ENCODE measurements at places on chromosomes 7 and 10. TPM values are rescaled to one million over a fixed set of nuclear protein-coding genes. Genes with fewer than 3 reads are reported as not detected.
A peak's percentile ranks its signal among the peaks of the same experiment; 100 is the strongest.

DNA sequence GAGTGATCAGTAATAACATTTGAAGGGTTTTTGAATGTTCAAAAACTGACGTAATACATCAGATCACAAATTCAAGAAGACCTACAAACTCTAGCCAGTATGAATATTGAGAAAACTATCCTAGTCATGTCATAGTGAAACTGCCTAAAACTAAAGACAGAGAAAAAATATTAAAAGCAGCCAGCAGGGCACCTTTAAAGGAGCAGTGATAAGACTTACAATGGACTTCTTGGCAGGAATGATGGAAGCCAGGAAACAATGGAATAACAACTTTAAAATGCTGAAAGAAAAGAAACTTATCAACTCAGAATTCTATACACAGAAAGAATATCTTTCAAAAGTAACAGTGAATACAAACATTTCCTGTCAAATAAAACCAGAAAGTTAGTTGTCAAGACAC, 78.3 kb upstream of the CTBP2 start:
- peaks cover 13% of the 10 kb centered on the region for H3K36me3 ChIP-seq
- H3K27me3 ChIP-seq, result no peaks in the 10 kb centered on the region
- H3K4me1 ChIP-seq, result no peaks in the 10 kb centered on the region

DNA sequence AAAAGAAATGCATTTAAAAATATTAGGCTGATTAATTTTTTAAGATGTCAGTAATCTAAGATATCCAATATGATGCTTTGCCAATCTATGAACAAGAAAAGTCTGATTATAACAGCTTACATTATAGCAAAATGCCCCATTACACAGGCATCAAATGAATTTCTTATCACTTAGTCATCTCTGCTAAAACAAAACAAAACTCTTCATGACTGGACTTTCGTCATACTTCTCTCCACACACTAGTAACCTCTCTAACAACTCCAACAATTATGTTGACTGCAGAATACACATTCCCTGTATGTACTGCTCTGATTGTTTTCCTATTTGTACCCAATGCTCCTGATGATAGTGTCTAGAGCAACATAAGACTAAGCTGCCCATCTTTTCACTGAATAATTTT, 3.8 kb upstream of the MKI67 start:
- H3K36me3 ChIP-seq, result no peaks in the 10 kb centered on the region
- H3K4me1 ChIP-seq, result peaks cover 19% of the 10 kb centered on the region
- no peak for DNase-seq
- H3K27me3 ChIP-seq, result peaks cover 2% of the 10 kb centered on the region
- no peak overlapping the region for H3K27ac ChIP-seq
- no peak overlapping the region for H3K4me3 ChIP-seq

GRCh38 chr7:33678569-33679335, 226.6 kb upstream of the BMPER start:
- H3K27ac ChIP-seq, result no peak overlapping the region
- peaks cover 16% of the 10 kb centered on the region for H3K4me1 ChIP-seq
- no peak for DNase-seq

GRCh38 chr7:15555381-15555859, 6.4 kb downstream of the AGMO start:
- H3K36me3 ChIP-seq, result no peaks in the 10 kb centered on the region
- no peak for DNase-seq
- H3K4me3 ChIP-seq, result no peak overlapping the region
- H3K27ac ChIP-seq, result no peak overlapping the region
- H3K27me3 ChIP-seq, result no peaks in the 10 kb centered on the region

DNA sequence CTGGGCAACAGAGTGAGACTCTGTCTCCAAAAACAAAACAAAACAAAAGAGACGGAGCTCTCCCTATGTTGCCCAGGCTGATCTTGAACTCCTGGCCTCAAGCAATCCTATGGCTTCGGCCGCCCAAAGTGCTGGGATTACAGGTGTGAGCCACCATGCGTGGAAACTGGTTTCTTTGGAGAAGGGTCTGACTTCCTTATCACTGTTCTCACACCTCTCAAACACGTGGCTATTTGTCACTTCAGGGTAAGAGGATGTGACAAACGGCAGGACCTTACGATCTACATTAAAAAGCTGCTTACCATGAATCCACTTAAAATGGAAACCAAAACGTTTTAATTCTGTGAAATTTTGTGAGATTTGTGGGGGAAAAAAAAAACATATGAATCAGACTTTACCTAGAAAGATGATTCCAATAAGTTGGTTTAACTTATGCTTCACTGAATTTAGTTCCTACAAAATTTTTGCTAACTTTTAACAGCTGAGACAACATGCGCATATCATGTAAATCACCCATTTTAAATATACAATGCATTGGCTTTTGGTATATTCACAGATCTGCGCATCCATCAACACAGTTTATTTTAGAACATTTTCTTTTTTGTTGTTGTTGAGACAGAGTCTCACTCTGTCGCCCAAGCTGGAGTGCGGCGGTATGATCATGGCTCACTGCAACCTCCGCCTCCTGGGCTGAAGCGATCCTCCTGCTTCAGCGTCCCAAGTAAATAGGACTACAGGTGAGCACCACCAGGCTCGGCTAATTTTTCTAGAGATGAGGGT, 18.7 kb upstream of the FOXK1 start:
- no peak for DNase-seq
- no peak overlapping the region for H3K27ac ChIP-seq
- H3K4me3 ChIP-seq, result no peak overlapping the region
- H3K36me3 ChIP-seq, result peaks cover 3% of the 10 kb centered on the region
- no peaks in the 10 kb centered on the region for H3K27me3 ChIP-seq

DNA sequence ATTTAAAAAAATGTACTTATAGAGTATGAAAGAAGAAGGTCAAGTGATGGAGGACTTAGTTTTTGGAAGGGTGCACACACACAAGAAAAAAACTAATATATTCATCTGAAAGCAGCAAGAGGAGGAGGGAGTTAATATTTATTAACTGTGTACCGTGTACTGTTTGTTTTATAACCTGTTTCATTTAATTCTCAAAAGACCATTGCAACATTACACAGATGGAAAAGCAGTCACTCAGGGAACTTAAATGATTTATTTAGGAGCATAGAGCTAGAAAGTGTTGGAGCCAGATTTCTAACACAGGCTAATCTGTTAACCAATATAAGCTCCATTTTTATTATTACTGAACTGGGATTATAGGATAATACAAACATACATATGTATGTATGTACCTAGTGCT, 36.7 kb downstream of the GLCCI1 start:
- peaks cover 15% of the 10 kb centered on the region for H3K36me3 ChIP-seq
- no peaks in the 10 kb centered on the region for H3K27me3 ChIP-seq
- no peak overlapping the region for H3K27ac ChIP-seq
- H3K4me1 ChIP-seq, result no peaks in the 10 kb centered on the region
- no peak for DNase-seq

DNA sequence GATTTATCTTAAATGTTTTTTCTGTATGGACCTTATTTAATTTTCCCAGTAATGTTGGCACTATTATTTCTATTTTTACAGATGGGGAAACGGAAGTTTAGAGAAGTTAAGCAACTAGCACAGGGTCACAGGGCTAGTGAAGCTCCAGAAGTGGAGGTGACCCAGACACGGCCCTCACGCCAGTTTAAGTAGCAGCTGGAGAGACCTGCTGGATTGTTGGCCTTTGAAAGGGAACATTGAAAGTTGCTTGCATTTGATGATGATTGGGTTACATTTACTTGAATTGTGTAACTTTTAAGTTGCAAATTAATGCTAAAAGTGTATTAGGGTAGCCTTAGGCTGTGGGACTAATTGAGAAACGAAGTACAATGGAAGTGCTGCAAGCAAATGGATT, 25.6 kb downstream of the CDK14 start:
- DNase-seq, result no peak
- H3K27ac ChIP-seq, result peak overlapping the region; percentile 65
- H3K27me3 ChIP-seq, result no peaks in the 10 kb centered on the region
- no peaks in the 10 kb centered on the region for H3K36me3 ChIP-seq

DNA sequence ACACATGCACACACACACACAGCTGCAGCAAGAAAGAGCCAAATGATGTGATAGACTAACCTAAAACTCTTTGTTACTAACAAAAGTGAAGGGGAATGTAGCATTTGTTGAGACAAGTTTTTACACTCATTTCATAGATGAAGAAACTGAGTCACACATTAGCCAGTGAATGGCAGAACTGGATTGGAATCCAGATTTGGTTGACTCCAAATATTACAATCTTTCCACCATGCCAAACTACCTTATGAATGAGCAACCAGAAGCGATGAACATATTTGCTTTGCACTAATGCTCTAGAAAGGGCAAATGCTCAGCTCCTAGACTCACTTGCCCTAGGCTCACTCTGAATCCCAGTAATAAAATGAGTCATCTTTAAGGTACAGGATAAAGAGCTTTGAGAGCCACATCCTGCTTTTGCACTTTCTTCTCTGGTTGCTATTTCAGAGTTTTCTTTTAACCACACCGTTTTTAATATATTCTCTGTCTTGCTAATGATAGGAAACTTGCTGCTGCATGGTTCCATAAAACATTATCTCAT, 111.9 kb downstream of the GPAM start:
- H3K36me3 ChIP-seq, result no peaks in the 10 kb centered on the region
- H3K4me1 ChIP-seq, result no peaks in the 10 kb centered on the region
- no peak overlapping the region for H3K4me3 ChIP-seq
- peaks cover 6% of the 10 kb centered on the region for H3K27me3 ChIP-seq

GRCh38 chr10:43044961-43045621, 31.8 kb upstream of the RET start:
- H3K27ac ChIP-seq, result no peak overlapping the region
- H3K36me3 ChIP-seq, result no peaks in the 10 kb centered on the region
- DNase-seq, result no peak

DNA sequence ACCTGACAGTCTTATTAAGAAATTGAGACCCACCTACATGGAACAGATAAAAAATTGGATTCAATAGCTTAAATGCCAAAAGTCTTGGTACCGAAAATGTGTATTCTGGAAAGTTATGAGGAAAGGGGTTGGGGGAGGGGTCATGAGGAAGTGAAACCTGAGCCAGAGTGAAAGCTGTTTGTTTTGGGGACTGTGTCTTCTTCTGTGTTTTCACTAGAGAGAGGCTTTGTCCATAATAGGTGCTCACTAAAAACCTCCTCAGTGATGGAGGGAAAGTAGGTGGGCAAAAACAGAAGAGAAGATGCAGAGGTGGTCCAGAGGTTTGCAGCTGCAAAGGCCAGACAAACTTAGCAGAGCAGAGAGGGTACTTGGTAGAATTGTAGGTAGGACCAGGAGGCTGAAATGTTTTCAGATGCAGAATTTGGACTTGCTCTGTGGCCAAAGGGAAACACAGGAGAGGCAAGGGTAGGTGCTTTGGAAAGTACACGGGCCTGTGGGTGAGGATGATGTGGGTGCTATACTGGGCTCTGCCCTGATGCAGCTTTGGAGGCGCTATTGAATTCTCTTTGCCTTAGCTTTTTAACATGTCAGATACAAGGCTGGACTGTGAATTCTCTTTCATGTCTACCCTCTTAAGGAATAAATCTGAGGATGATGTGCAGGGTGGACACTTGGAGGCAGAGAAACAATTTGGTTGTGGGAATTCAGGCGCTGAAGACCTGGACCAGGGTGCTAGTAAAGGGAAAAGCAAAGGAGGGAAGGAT, 254.6 kb downstream of the PTEN start:
- H3K27me3 ChIP-seq, result no peaks in the 10 kb centered on the region
- no peak for DNase-seq
- H3K4me1 ChIP-seq, result no peaks in the 10 kb centered on the region
- H3K4me3 ChIP-seq, result no peak overlapping the region
- no peak overlapping the region for H3K27ac ChIP-seq

GRCh38 chr10:36888925-36889573, 236.3 kb upstream of the ANKRD30A start:
- H3K4me1 ChIP-seq, result no peaks in the 10 kb centered on the region
- no peaks in the 10 kb centered on the region for H3K27me3 ChIP-seq
- H3K4me3 ChIP-seq, result no peak overlapping the region

DNA sequence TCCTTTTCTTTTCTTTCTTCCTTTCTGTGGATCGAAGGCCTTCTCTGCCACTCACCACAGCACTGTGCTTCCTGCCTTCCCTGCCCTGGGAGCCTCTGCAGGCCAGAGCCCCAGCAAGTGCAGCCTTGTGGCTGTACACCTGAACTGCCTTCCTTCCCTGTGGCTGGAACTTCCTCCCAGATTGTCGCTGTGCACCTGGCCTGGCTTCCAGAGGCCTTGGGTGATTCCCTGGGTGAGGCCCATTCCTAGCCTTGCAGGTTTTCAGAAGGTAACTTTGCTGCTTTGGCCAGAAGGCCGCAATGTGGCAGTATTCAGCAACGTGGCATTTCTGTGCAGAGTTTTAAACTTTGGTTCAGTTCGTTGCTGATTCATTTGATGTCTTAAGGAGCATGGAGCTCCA, 50.1 kb upstream of the RASGEF1A start:
- no peak overlapping the region for H3K27ac ChIP-seq
- H3K27me3 ChIP-seq, result peaks cover 3% of the 10 kb centered on the region
- no peak overlapping the region for H3K4me3 ChIP-seq
- no peaks in the 10 kb centered on the region for H3K36me3 ChIP-seq
- H3K4me1 ChIP-seq, result no peaks in the 10 kb centered on the region

DNA sequence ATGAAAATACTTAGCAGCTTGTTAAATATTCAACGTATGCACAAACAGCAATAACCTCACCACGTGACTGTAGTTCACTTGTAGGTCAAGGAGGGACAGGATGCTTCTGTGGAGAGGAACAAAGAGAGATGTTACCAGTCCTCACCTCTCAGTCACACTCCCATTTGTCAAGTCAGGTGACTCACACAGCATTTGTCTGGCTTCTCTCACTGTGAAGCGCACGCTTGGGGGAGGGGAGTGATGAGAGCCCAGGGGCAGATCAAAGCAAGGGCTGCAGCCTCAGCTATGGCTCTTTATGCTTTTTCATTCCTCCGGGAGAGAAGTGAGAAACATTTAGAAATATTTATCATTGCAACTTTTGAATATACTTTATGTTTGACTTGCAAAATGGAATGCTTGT, 2.9 kb upstream of the RBM20 start:
- peak overlapping the region; percentile 58 for H3K4me3 ChIP-seq
- H3K4me1 ChIP-seq, result peaks cover 45% of the 10 kb centered on the region
- DNase-seq, result no peak
- peaks cover 72% of the 10 kb centered on the region for H3K27me3 ChIP-seq
- H3K27ac ChIP-seq, result no peak overlapping the region

GRCh38 chr10:128013626-128014025, 106.7 kb downstream of the PTPRE start:
- H3K27ac ChIP-seq, result no peak overlapping the region
- no peak overlapping the region for H3K4me3 ChIP-seq
- H3K36me3 ChIP-seq, result no peaks in the 10 kb centered on the region

GRCh38 chr10:4926400-4926799, 36.8 kb upstream of the AKR1C1 start:
- no peaks in the 10 kb centered on the region for H3K4me1 ChIP-seq
- H3K36me3 ChIP-seq, result peaks cover 8% of the 10 kb centered on the region
- DNase-seq, result no peak
- no peak overlapping the region for H3K27ac ChIP-seq
- H3K27me3 ChIP-seq, result no peaks in the 10 kb centered on the region

- H3K4me1 ChIP-seq, result peaks cover 25% of the 10 kb centered on the region
- H3K27ac ChIP-seq, result no peak overlapping the region
- DNase-seq, result no peak
Measured at GRCh38 chr10:61905837-61906561, 4.5 kb downstream of the ARID5B start.

STX1A gene
- 16.4 TPM for total RNA-seq

SPACDR gene
- 1.0 TPM for total RNA-seq

OR13A1 gene
- total RNA-seq, result not detected

GFRA1 gene
- 72.8 TPM for total RNA-seq

LAMB1 gene
- 131 TPM for total RNA-seq
